ENCODE measurements at places on chromosomes 12 and 14.

DNA sequence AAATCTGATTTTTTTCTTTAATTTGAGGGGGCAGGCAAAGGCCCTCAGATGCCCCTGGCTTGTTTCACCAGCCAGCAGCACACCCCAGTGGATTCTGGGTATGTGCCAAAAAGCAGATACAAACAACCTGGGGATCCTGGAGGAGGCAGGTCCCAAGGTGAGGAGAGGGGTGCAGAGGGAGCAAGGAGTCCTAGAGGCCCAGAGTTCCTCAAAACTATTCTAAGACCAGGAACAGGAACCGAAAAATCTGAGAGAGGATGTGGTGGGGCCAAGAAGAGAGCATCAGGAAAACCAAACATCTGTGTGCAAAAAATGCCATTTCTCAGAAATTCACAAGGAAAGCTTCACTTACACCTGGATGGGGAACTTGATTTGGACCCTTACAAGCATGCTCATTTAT, 8.2 kb downstream of the KCNA5 start:
- no peak for DNase-seq

GRCh38 chr12:49827401-49828099, 663 bp downstream of the NCKAP5L start:
- DNase-seq: peak; percentile 32

DNA sequence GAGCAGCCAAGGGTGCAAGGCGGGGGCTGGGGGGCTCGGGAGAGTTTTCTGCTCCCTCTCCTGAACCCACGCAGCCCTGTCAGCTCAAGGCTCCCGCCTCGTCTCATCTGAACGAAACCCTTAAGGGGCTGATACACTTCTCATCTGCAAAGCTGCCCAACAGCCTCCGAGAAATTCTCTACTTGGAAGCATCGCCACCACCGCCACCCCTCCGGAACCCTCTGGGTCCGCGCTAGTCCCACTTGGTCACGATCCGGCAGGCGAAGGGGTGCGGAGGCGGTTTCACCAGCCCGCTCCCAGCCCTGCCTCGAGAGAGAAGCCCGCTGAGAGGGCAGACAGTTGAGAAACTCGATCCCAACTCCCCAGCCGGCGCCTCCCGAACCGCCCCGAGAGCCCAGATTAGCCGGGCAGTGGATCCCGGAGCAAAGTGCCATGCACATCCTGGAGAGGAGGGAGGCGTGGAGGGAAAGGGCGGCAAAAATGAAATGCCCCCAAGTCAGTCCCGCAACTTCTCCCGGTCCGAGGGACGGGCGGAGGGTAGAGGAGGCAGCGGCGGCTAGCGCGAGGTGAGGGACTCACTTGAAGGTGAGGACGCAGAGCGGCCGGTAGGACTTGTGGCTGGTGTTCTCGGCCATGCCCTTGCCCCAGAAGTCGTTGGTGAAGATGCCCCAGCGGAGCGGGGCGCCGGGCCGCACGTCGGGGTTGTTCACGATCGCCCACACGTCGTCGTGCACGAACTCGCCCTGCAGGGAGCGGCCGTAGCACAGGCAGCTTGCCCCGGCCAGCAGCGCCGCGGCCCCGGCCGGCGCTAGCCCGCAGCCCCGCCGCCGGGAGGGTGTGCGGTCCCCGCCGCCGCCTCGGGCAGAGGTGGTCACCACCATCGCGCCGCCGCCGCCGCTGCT, 620 bp downstream of the TMTC1 start:
- no peak for DNase-seq

DNA sequence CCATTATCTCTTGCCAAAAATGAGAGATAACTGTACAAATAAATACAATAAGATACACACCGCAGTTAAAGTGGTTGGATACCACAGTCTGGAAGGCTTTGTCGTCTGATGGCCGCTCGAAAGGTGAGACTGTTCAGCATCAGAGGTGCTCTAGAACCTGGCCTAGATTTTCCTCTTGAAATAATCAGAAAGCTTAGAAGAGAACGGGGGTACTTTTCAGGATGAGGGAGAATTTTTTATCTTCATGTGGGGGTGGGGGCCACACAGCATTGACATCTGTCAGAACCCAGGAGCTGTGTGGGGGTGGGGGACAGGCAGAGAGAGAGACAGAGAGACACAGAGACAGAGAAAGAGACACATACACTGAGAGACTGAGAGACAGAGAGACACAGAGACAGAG, 90.5 kb downstream of the GALNT9 start:
- no peak for DNase-seq

DNA sequence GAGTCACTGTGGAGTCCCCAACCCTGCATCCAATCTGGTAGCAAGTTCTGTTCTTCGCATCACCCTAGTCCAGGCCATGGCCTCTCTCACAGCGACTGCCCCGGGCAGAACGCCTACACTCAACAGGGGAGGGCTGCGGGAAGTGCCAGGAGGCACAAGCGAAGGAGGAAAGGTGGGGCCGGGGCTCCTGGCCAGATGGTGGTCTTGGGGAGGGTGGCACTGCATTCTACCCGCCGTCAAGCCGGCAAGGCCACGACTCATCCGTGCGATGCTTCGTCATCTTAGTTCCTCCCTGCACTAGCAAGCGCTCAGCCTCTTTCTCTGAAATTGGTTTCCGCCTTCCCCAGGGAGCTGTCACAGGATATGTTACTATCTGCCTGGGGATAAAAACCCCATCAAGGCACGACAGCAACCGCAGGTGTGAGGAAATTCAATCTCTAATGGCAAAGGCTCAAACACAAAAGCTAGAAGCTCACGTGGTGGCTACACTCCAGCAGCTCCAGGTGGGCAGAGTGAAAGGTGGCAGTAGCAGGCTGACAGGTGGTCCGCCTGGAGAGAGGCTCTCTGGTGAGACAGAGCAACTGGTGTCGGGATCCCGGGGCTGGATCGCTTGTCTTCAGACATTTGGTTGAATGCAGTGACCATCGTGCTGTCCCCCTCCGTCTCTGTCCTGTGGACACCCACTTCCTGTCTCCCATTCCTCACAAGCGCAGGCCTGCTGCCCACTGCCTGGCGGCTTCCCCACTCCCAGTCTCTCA, 34.1 kb downstream of the ACADS start:
- DNase-seq: no peak

GRCh38 chr12:124436366-124436765, 131.0 kb downstream of the NCOR2 start:
- DNase-seq: no peak

GRCh38 chr12:83896416-83896815, 1016.2 kb downstream of the SLC6A15 start:
- no peak for DNase-seq

DNA sequence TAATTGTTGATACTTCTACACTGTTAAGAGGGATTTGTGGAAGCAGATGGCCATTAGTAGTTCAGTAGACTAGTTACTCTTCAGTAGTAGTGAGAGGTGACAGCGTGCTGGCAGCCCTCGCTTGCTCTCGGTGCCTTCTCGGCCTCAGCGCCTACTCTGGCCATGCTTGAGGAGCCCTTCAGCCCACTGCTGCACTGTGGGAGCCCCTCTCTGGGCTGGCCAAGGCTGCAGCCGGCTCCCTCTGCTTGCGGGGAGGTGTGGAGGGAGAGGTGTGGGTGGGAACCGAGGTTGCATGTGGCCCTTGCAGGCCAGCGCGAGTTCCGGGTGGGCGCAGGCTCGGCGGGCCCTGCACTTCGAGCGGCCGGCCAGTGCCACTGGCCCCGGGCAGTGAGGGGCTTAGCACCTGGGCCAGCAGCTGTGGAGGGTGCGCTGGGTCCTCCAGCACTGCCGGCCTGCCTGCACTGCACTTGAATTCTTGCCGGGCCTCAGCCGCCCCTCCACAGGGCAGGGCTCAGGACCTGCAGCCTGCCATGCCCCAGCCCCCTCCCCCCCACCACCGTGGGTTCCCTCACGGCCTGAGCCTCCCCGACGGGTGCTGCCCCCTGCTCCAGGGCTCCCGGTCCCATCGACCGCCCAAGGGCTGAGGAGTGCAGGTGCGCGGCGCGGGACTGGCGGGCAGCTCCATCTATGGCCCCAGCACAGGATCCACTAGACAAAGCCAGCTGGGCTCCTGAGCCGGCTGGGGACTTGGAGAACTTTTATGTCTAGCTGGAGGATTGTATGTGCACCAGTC, 139.3 kb downstream of the NUBPL start:
- no peak for DNase-seq

DNA sequence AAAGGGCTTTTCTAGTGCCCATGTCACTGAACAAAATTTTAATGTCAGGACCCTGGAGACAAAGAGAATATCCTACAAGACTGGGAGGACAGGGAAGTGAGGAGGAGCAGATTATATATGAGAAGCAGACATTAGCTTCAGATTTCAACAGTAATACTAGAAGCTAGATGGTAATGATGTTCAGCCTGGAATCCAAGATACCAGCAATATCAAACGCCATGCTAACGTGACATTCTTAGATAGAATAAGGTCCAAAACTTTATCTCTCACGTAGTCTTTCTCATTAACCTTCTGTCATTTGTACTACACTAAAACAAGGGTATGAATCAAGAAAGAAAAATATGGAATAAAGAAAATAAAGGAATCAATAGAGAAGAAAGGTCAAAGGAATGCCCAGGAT, 18.7 kb downstream of the SOS2 start:
- DNase-seq: no peak

DNA sequence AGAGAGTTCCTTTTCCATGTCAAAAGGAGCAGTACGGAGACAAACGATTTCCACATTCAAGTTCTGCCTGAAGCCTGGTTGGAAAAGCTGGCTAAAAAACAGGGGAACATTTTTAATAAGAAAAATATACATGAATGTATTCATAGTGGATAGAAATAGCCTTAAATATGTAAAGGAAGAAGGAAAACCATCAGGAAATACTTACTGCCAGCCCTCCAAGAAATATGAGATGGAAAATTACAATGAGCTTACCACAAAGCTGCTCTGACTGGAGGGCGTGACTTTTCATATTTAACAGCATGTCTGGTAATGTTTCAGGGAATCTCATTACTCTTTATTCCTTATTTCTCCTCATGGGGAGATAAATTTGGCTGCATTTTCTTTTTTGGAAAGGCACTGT, 75.9 kb upstream of the ZDHHC17 start:
- no peak for DNase-seq

GRCh38 chr14:92513204-92513965, at the start of gene RIN3:
TSS of gene RIN3 (plus strand) at chr14:92513781. CDS start at chr14:92513933, 152 bp downstream.
- DNase-seq: no peak

DNA sequence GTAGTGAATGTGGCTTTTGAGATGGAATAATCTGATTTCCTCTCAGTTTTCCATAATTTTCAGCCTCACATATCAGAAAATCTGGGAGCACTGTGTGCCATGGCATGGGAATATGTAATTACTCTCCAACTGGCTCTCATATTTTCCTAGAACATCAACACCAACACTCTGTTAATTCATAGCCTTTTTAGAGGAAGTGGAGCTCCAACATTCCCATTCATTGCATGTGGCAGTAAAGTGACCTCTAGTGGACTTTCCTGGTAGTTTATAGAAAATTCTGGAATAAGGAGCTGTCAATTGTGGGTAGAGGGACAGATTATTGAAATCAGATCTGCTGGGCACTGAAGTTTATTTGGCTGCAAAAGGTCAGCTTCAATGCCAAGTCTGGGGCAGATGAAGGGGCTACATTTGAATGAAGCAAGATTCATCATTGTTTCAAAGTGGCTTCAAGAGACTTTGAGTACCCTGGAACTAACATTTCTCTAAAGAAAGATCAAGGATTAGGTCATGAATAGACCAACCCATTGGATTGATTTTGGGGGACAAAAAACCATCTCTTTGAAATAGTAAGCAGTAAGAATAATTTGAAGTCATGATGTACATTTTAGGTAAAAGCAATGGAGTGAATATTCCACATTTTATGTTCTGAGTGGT, 23.6 kb upstream of the USP44 start:
- DNase-seq: no peak

DNA sequence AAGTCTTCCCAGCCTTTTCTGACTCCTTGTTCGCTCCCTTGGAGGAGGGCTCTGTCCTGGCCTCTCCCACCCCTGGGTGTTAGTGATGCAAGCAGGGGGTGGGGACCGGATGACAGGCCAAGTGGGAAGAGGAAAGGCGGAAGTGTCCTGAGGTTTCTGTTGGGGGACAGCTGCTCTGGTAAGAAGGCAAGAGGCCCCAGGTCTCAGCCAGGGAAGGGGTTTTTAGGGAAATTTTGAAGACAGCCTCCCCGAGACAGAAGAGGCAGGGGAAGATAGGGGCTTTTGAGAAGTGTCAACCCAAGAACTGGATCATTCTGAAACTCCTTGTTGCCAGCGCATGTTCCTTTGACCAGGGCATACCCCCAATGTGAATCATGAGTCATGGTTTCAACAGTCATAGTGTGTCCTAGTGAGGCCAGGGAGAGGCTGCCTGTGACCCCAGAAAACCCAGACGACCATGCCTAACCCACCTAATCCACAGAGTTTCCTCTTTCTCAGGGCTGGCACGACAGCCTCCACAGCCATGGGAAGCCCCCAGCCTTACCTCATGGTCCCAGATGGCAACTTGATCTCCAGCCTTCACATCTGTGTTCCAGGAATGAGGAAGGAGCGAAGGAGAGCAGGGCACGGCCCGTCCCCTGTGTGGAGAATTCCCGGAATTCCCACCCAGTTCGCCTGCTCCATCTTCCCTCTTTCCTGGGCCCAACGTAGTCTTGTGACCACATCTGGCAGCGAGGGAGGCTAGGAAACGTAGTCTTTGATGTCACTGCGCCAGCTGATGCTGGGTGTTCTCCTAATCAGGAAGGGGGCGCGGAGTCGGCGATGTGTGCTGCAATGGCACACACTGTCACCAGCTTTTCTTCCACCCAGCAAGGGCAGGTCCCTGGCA, 4.9 kb upstream of the GPR132 start:
- DNase-seq: peak; percentile 8

GRCh38 chr14:31204593-31205534, 2.7 kb downstream of the HECTD1 start:
- DNase-seq: no peak

GRCh38 chr12:76901628-76902380, 23.0 kb upstream of the CSRP2 start:
- no peak for DNase-seq

DNA sequence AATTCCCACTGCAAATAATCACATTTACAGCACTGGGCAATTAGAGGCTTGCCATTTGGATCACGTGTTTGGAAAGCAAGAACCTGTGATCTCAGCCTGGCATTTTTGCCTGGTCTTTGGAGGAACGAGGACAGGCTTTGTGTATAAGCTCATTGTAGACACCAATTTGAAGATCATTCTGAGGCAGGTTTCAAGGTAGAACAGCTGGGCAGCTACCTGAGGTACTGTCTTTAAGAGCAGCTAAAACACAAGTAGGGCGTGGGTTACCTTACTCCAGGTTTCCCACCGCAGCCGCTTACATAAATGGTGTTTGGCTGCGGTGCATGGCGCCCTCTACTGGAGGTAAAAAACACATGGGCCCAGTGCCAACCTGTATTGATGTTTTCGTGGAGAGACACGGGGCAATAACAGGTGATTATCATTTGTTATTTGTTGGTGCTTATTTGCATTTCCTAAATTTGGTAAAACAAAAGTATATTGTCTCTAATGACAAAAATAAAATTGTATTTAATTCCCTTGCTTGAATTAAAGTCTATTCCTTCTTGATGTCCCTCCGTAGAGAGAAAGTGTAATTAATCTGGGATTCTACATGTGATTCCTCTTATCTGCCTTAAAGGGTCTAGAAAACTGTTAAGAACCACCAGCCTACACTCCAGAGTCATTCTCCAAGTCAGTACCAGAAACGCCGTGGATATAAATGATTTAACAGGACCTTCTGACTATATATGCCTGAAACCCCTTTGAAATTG, 69.7 kb downstream of the SVOP start:
- DNase-seq: peak; percentile 49
